SK-N-MC (cell line): ENCODE measurements at places on chromosomes 6 and 20.
A peak's percentile ranks its signal among the peaks of the same experiment; 100 is the strongest.

GRCh38 chr6:94254689-94255088 is 835.3 kb upstream of the EPHA7 start:
- DNase-seq: no peak

DNA sequence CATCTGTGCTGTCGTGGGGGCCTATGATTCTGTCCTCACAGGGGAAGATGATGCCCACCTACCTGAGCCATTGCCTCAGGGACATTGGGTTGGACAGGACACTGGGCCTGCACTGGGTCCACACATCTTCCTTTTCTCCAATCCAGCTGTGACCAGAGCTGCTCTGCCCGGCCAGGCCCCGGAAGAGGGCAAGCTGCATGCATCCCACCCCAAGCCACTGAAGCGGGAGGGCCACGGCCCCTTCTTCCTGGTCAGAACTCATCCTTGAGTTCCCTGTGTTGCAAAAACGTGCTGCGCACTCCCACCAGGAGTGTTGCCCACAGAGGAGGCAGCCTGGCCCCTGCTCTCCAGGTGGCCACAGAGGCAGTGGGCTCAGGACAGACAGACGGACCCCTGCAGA is 38.2 kb downstream of the SPDEF start:
- no peak for DNase-seq

DNA sequence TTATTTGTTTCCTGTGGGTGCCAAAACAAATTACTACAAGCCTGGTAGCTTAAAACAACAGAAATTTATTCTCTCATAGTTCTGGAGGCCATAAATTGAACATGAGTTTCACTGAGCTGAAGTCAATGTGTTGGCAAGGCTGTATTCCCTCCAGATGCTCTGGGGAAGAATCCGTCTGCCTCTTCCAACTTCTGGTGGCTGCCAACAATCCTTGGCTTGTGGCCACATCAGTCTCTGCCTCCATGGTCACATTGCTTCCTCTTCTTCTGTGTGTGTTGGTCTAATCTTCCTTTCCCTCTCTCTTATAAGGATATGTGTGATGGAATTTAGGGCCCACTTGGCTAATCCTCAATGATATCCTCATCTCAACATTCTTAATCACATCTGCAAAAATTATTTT is 92.8 kb upstream of the EPB41L1 start:
- DNase-seq: no peak

- no peak for DNase-seq
Observed at GRCh38 chr6:51839726-51840374, 247.6 kb downstream of the PKHD1 start.

DNA sequence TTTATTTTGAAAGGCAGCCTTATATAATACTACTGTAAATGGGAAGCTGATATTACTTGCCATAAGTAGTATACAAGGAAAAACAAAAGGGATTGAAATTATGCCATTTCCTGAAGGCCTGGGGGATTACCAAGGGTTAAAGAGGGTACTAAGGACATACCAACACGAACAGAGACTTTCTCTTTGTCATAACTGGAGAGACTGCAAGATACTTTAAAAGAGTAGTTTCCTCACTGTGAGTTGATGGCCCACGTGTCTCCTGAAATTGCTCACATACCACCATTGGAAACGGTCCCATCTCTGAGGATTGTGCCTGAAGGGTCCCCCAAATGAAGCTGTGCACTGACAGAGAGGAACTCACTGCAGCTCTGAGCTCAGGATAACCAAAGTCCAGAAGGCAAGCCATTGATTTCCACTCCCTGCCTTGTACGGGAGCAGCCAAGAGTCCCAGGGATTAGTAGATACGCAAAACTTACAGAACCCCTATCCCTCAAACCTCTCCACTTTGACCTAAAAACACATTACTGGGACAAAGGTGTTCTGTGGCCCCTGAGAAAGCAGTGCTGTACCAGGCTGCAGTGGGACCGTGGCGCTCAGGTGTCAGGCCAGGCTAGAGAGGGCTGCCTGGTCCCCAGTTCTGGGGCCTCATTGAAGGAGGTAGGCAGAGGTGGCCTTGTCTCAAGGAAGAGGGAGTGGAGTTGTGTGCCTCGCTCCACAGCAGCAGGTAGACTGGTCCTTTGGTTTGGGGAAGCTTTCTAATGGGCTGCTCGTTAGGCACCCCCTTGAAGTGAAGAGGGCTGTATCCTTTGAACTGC is 15.2 kb downstream of the PSMG4 start:
- DNase-seq: no peak

GRCh38 chr6:111113336-111114086 is 26.2 kb downstream of the SLC16A10 start:
- DNase-seq: peak; percentile 22

GRCh38 chr6:117513778-117514365 is 31.4 kb downstream of the DCBLD1 start:
- no peak for DNase-seq

- no peak for DNase-seq
Observed at GRCh38 chr6:45377043-45377553, 636 bp downstream of the SUPT3H start.

DNA sequence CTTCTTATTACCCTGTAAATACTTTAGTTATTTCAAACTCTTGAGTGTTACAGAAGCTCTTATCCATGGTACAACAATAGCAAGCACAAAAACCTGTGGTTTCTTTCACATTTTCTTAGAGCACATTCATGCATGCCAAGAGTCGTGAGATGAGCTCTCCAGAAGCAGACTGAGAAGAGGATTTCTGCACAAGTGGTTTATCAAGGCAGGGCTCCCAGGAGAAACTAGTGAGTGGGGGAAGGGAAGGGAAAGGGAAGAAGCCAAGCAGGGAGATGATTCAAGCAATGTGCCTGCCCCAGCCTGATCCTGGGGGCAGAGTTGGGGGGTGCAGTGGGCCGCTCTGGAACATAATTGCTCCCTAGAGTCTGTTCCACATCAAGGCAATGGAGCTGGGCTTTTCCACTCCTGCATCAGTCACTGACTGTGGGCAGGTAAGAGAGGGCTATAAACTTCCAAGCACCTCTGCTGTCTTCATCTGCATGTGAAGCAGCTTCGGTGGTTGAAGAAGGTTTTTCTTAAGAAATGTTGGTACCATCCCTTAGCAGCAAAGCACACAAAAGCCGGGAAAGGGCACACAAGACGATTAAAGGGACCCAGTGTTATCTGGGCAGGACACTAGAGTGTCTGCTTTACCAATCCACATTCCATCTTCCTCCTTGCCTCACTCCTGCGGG is 152.1 kb downstream of the PLCB4 start:
- DNase-seq: no peak

GRCh38 chr20:38198238-38198861 is 33.3 kb upstream of the TGM2 start:
- DNase-seq: no peak

- no peak for DNase-seq
Observed at GRCh38 chr6:143536461-143536865, 24.9 kb upstream of the FUCA2 start.

GRCh38 chr20:20073801-20074371 is 21.6 kb downstream of the CFAP61 start:
- DNase-seq: no peak

- no peak for DNase-seq
Observed at GRCh38 chr20:57742507-57743181, 32.8 kb upstream of the PMEPA1 start.

- no peak for DNase-seq
Observed at GRCh38 chr6:7896465-7896987, 14.1 kb downstream of the TXNDC5 start.

DNA sequence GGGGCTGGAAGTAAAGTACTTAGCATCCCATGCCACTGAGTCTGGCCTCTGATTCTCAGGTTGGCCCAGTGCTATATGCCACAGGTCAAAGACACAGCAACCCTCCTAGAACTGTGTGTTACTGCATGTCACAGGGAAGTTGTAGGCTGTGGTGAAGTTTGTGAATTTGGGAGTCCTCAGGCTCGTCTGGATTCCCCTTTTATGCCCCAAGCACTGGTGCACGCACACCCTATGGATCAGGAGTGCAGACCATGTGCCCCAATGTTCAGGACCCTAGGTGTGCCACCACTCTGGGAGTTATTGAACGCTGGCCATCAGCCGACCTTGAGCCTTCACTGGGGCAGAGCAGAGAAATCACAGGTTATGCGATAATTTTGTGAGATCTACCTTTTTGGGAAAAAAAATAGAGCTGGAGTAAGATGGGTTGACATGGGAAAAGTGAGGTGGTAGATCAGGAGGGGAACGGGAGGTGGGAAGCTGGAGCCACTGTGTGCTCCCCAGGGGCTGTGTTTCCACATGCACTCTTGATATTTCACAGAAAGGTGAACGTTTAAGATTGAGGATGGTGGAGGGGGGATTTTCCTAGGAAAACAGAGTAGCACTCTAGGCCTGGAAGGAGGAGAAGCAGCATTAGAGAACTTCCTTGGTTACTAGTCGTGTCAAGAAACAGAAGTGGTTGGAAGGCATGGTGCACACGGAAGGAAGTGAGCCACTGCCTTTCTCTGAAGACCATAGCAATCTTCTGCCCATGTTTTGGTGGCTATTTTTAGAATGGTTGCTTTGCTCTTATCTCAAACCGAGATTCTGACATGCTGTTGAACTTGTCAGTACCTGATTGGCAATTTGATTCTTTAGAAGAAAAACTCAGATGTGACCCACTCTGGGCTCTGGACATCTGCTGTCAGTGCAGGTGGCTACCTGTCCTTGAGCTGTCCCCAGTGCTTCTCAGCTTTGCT is 44.1 kb downstream of the DUSP22 start:
- DNase-seq: no peak
